ENCODE measurements at places on chromosomes 5 and 9. TPM values are rescaled to one million over a fixed set of nuclear protein-coding genes. Genes with fewer than 3 reads are reported as not detected.

The SLC6A18 gene
- not detected for total RNA-seq

The KCNN2 gene
- total RNA-seq, result not detected

The GDF9 gene
- 0.21 TPM for total RNA-seq

The SAXO1 gene
- not detected for total RNA-seq

The CDC20B gene
- total RNA-seq, result 0.16 TPM

The BTNL3 gene
- not detected for total RNA-seq

The DRD1 gene
- total RNA-seq, result 1.4 TPM

The EQTN gene
- not detected for total RNA-seq

The CERCAM gene
- total RNA-seq, result 41.2 TPM

The SLC36A3 gene
- not detected for total RNA-seq

The SPIN1 gene
- total RNA-seq, result 43.2 TPM

The PTGDS gene
- 0.71 TPM for total RNA-seq

The ANKDD1B gene
- total RNA-seq, result 0.08 TPM

The RLN1 gene
- not detected for total RNA-seq

The TPRN gene
- total RNA-seq, result 11.1 TPM

The HEXB gene
- total RNA-seq, result 125 TPM

The CCDC192 gene
- total RNA-seq, result not detected

The CNTNAP3B gene
- 16.6 TPM for total RNA-seq

The CDH9 gene
- total RNA-seq, result not detected

The ENTPD8 gene
- total RNA-seq, result 0.28 TPM

The FUT7 gene
- not detected for total RNA-seq

The GABRB2 gene
- total RNA-seq, result not detected

The BAAT gene
- 0.58 TPM for total RNA-seq

The N4BP3 gene
- total RNA-seq, result 1.2 TPM

The SOWAHA gene
- total RNA-seq, result 0.14 TPM

The MAMDC2 gene
- 0.25 TPM for total RNA-seq

The SV2C gene
- not detected for total RNA-seq

The PCDHB12 gene
- total RNA-seq, result not detected

The ROPN1L gene
- total RNA-seq, result 2.2 TPM

The CCNH gene
- 40.1 TPM for total RNA-seq

The GDA gene
- total RNA-seq, result 1.3 TPM

The C9orf50 gene
- total RNA-seq, result not detected

The PCDHB7 gene
- not detected for total RNA-seq

The CATSPER3 gene
- 0.59 TPM for total RNA-seq

The ECPAS gene
- 37.3 TPM for total RNA-seq

The FAM221B gene
- not detected for total RNA-seq

The FST gene
- 13.3 TPM for total RNA-seq

The NOXA1 gene
- total RNA-seq, result 1.0 TPM

The SLC25A25 gene
- total RNA-seq, result 9.8 TPM
